ENCODE measurements at places on chromosomes 6 and 20. TPM values are rescaled to one million over a fixed set of nuclear protein-coding genes. Genes with fewer than 3 reads are reported as not detected.

SLC32A1 gene
- total RNA-seq: not detected

GLP1R gene
- total RNA-seq: 0.09 TPM

ADGRF4 gene
- total RNA-seq: not detected

NFATC2 gene
- total RNA-seq: 5.1 TPM

MYMX gene
- total RNA-seq: 0.46 TPM

SMLR1 gene
- not detected for total RNA-seq

MUC22 gene
- total RNA-seq: 0.07 TPM

SLC13A3 gene
- total RNA-seq: 0.88 TPM

LST1 gene
- 29.2 TPM for total RNA-seq

ACSS2 gene
- total RNA-seq: 192 TPM

CLPSL1 gene
- not detected for total RNA-seq

RNF39 gene
- total RNA-seq: 2.7 TPM

NNAT gene
- 0.76 TPM for total RNA-seq

GJA1 gene
- 12.6 TPM for total RNA-seq

SCGN gene
- total RNA-seq: not detected

SYCP2 gene
- total RNA-seq: 1.2 TPM

GPSM3 gene
- 22.6 TPM for total RNA-seq

CST9 gene
- not detected for total RNA-seq

All from upper lobe of left lung (tissue), 6 donors.